Naive B cell (primary cell): ENCODE measurements at places on chromosomes 5 and 9. TPM values are rescaled to one million over a fixed set of nuclear protein-coding genes. Genes with fewer than 3 reads are reported as not detected.

DNA sequence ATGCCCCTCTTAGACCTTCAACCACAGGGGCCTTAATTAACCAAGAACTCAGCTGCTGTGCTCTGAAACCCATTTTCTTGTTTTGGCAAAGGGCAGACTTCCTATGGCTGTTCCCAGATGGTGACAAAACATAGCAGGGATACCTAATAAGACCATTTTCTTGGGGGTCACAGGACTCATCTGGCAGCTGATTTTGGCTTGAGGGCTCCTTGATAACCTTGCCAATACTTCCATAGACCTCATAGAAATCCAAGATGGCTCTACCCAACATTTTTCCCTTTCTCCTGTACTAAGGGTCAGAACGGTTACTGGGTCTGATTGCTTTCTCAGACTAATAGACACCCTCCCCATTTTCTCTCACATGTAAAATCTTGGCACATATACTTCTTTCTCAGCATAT, 757.7 kb upstream of the SEMA6A start:
- H3K27ac ChIP-seq: no peak overlapping the region
- DNase-seq: no peak
- H3K36me3 ChIP-seq: no peaks in the 10 kb centered on the region
- no peaks in the 10 kb centered on the region for H3K27me3 ChIP-seq

DNA sequence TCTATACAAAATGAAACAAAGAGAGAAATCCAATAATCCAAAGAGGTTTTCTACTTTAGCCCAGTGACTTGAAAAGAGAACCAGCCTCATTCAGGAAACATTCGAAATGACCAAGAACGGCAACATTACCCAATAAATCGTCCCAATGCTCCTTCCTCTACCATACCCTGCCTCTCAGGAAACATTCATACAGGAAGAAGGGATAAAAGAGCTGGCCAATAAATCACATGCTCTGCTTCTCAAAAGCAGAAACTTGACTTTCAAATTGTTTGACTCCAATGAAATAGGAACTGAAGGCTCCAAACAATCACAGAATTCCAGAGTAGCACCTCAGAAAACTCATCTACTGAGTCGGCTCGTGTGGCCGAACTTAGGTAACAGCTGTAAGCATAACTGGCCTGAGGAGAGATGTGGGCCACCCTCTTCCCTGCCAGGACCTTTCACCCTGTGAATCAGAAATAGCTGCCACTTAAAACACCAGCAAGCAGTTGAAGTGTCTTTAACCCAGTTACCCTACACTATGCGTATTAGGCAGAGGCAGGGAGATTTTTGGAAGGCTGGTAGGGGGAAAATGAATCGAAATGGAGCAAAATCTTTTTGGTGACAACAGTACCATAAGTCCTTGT, 14.6 kb downstream of the ARL15 start:
- H3K4me1 ChIP-seq: peaks cover 57% of the 10 kb centered on the region
- H3K27me3 ChIP-seq: no peaks in the 10 kb centered on the region
- no peaks in the 10 kb centered on the region for H3K36me3 ChIP-seq
- peak overlapping the region; percentile 11 for H3K27ac ChIP-seq
- H3K4me3 ChIP-seq: no peak overlapping the region

DNA sequence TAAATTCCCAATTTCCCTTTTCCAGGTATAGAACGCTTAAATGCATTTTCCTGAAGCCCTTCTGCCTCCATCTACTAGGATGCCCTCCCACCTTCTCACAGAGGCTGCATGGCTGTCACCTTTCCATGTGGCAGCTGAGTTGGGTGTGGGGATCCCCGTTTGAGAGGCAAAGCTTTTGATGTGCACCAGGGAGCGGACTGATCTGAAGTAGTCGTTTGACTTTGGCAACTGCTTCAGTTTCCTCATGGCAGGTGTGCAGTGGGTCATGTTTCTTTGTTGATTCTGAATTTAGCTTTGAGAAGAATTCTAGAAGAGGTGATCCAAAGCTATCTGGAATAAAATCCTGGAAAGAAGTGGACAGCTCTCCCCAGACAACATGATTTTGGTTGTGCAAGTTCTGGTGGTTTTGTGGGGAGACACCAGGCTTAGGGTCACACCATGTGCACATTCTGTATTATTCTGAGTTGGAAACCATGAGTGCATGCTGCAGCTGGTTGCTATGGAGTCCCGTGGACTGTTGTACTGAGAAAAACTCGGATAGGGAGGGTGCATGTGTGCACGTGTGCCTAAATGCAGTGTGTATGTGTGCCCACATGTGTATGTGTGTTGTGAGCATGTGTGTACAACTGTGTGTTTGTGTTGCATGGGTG, 63.5 kb downstream of the GADD45G start:
- peaks cover 8% of the 10 kb centered on the region for H3K27me3 ChIP-seq
- no peak overlapping the region for H3K4me3 ChIP-seq
- H3K4me1 ChIP-seq: peaks cover 4% of the 10 kb centered on the region

Gene ADAMTS12
- polyA plus RNA-seq: not detected

- H3K4me1 ChIP-seq: peaks cover 4% of the 10 kb centered on the region
- no peaks in the 10 kb centered on the region for H3K36me3 ChIP-seq
- no peak overlapping the region for H3K4me3 ChIP-seq
- H3K27ac ChIP-seq: no peak overlapping the region
These were observed 36.7 kb upstream of the TIFAB start for GRCh38 chr5:135488727-135489465.

DNA sequence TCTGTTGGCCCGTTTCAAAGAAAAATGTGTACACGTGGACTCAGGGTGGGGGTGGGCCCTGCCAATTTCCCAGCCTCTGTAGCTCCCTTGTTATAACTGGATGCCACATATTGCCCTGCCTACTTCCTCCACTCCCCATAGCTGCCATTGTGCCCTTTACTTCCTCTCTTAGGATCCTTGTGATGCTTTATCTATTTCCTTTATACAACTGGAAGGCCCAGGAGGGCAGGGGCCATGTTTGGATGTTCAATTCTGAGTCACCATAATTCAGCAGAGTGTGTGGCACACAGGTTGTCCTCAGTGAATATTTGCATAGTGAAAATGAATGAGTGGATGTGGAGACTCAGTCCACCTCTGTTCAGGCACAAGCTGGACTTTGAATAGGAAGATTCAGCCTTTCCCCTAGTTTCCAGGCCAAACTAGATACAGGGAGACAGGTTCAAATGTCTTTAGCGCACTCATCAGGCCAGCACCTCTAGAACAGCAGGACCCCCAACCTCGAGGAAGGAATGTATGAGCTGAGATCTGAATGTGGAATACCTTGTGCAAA, 10.6 kb upstream of the FEM1C start:
- H3K4me1 ChIP-seq: no peaks in the 10 kb centered on the region
- no peak overlapping the region for H3K27ac ChIP-seq
- H3K27me3 ChIP-seq: peaks cover 12% of the 10 kb centered on the region
- no peak for DNase-seq
- H3K4me3 ChIP-seq: no peak overlapping the region

- H3K4me1 ChIP-seq: peaks cover 8% of the 10 kb centered on the region
- no peak overlapping the region for H3K4me3 ChIP-seq
These were observed 236.3 kb downstream of the MCTP1 start for GRCh38 chr5:95048628-95049027.

Gene NAIP
- 2.5 TPM for polyA plus RNA-seq
